ENCODE measurements at places on chromosomes 16 and 17.

- no peak for DNase-seq
Observed at GRCh38 chr17:14302091-14302430, 1.2 kb downstream of the HS3ST3B1 start.

DNA sequence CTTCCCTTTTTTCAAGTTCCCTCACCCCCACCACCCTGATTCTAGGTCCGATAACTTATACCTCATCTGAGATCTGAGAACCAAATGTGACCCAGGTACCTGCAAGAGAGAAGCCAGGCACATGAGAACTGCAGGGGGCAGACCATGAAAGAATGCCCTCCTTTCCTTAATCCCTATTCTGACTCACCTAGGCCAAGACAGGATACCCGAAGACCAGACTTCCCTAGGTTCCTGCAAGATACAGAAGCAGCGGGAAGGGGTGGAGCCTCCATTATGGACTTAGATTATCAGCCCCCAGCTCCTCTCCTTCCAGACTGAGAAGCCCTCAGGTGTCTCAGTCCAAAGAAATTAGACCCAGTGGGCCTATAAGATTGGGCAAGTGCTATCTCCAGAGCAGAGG lies 2.1 kb downstream of the KCNAB3 start:
- no peak for DNase-seq

DNA sequence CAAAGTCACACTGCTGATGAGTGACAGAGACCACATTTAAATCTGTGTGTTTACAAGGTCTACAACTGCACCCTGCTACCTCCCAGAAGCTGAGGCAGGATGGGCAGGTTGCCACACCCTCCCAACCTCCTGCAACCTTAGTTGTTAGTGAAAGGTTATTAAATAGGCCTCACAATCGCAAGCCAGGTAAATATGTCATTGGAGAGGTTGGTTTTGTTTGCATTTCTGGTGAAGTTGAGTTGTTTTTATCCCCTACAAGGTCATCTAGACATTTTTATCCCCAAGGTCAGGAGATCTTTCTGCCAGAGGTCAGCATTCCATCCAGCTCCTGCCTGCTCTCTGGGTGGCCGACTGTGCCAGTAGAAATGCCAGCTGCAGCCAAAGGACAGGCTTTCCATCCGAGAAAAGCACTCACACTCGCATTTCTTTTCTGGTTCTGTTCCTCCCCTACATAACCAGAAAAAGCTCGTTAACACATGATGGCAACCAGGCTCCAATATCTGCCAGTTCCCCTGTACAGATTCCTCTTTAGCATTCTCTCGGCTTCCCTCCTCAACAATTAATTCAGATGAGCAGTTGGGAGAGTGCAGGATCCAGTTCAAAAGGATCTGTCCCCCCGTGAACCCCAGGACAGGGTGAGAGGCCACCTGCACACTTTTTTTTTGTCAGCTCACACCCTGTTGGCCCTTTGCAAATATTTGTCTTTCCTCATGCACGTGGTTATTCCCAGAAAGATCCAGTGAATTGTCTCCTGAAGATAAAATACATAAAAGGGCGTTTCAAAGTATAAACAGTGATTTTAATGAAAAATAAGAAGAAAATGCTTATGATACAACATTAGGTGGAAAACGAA lies 562.8 kb downstream of the MAF start:
- DNase-seq, result no peak

- DNase-seq, result no peak
Observed at GRCh38 chr17:40063187-40063771, 514 bp downstream of the THRA start.

DNA sequence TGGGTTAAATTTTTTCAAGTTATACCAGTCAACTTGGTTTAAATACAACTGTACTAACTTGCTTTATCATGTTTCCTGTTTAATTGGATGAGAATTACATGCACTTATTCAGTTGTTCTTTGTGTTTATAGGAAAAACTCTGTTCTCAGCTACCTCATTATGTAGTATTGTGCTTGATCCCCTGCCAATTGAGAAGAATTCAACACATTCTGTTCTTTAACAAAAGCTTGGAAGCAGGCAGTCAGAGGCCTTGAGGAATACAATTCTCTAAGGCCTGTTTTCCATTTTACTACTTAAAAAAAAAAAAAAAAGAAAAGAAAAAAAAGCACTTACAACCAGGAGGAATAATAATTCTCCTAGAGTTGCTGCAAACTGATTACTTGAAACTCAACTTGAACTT lies 60.6 kb upstream of the CMIP start:
- no peak for DNase-seq

DNA sequence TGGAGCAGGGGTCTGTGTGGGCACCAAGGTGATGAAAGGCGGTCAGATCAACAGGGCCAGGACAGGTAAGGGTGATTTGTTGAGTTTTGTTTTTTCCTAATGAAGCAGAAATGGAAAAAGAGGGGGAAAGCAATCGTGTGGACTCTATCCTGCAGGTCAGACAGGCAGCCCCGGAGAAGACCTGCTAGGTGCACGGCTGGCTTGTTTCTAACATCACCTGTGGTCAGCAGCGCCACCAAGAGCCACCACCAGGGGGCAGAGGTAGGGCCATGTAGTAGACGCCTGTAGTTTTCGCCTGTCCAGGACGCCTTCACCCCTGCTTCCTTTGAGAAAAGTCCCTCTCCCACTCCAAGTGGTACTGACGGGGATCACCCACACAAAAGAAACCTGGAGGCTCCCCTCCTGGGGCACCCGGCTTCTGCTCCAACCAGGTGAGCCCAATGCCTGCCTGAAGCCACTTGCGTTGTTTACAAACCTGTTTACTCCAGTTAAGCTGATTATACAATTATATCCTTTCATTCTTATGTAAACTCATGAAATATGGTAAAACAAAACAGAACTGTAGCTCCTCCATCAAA lies 54.2 kb upstream of the SEC14L1 start:
- peak; percentile 88 for DNase-seq

- no peak for DNase-seq
Observed at GRCh38 chr16:90046122-90046970, 27.1 kb upstream of the DBNDD1 start.
